ENCODE measurements at places on chromosomes 16 and 17. TPM values are rescaled to one million over a fixed set of nuclear protein-coding genes. Genes with fewer than 3 reads are reported as not detected.

BMERB1 gene
- 25.5 TPM for total RNA-seq

TMEM92 gene
- total RNA-seq: 0.99 TPM

ALOX15B gene
- not detected for total RNA-seq

MFAP4 gene
- 0.07 TPM for total RNA-seq

LRRC37A gene
- 0.89 TPM for total RNA-seq

LPO gene
- total RNA-seq: not detected

MAP2K6 gene
- 0.22 TPM for total RNA-seq

VTN gene
- not detected for total RNA-seq

SPATA32 gene
- not detected for total RNA-seq

ARSG gene
- 3.5 TPM for total RNA-seq

ABCA6 gene
- total RNA-seq: not detected

PPP1R27 gene
- total RNA-seq: not detected

NAGLU gene
- 27.8 TPM for total RNA-seq

PLCG2 gene
- 3.2 TPM for total RNA-seq

KRT17 gene
- total RNA-seq: 6.7 TPM

VAMP2 gene
- total RNA-seq: 4.4 TPM

PRSS27 gene
- not detected for total RNA-seq

ENKD1 gene
- total RNA-seq: 23.1 TPM

TPSAB1 gene
- not detected for total RNA-seq

TACO1 gene
- 26.7 TPM for total RNA-seq

CDRT15L2 gene
- not detected for total RNA-seq

PERCC1 gene
- total RNA-seq: not detected

CCL23 gene
- not detected for total RNA-seq

ITGAL gene
- not detected for total RNA-seq

Data from M059J (cell line).